H4 (cell line): ENCODE measurements at places on chromosomes 7 and 10.

DNA sequence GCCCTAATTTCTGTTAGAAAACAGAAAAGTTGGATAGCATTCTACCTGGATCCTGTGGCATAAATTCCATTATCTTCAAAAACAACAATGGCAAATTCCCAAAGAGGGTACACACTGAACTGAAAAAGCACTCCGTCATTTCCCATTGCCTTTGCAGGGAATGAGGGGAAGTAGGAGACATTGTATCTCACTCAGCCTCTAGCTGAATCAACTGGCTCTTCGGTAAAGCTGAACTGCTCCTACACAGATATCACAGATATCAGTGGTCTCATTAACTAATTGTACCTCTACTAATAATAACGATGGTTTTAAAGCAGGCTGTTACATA lies 64.2 kb upstream of the PRKAR2B start:
- no peak for DNase-seq

- DNase-seq, result no peak
Observed at GRCh38 chr7:47653550-47654411, 71.9 kb upstream of the TNS3 start.

- DNase-seq, result no peak
Observed at GRCh38 chr10:71836596-71836974, 14.5 kb downstream of the PSAP start.

DNA sequence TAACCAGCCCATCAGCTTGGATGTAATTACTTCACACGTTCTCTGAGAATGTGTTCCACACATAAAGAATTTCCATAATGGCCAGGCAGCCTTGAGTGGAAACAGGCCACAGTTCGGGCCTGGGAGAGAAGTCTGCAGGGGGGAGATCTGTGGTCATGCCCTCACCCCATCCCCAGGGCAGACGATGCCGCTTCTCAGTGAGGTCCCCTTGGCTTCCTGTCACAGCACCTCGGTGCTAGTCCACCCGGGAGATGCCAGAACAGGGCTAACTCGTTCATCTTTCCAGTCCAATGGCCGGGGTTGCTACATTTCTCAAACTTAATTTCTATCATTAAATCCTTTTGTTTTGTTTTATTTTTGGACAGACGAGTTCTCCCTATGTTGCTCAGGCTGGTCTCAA lies 624.1 kb downstream of the PTPRN2 start:
- no peak for DNase-seq

DNA sequence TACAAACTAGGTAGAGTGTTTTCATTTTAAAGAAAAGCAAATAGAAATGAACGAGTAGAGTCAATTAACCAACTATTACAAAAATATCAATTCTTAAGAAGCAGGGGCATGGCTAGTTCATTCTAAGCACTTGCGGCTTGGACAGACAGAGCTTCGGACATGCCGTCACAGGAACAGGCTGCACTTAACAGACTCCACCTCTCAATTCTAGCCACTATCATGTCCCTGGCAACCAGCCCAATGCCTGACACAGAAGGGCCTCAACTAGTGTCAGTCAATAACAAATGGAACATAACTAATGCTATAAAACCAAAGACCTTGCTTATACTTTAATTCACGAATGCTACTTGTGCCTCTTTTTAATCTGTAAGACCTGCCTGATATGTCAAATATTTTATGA lies 74.4 kb downstream of the TPK1 start:
- DNase-seq, result no peak
